ENCODE measurements at places on chromosomes 5 and 9.
A peak's percentile ranks its signal among the peaks of the same experiment; 100 is the strongest.

- DNase-seq = no peak
These were observed 759.7 kb downstream of the BRINP1 start for GRCh38 chr9:118609355-118610044.

GRCh38 chr9:94900222-94901018 lies 173.9 kb downstream of the AOPEP start:
- DNase-seq = no peak

DNA sequence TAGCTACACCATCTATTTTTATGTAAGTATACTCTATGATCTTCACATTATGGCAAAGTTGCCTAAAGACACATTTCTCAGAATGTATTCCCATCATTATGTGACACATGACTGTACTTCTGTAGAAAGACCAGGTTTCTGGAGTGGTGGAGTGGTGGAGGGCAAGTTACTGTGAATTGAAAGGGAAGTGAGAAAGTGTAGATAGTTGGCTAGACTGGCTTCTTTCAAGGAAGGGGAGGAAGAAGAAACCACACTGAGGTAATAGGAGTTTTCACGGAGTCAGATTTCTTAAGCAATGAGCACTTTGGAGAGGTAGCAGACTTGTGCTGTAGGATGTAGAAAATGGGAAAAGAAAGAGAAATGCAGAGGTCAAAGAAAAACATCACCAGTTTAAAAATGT lies 50.9 kb upstream of the EQTN start:
- DNase-seq = no peak

GRCh38 chr9:98538626-98539031 lies 170.1 kb downstream of the GABBR2 start:
- DNase-seq = no peak

DNA sequence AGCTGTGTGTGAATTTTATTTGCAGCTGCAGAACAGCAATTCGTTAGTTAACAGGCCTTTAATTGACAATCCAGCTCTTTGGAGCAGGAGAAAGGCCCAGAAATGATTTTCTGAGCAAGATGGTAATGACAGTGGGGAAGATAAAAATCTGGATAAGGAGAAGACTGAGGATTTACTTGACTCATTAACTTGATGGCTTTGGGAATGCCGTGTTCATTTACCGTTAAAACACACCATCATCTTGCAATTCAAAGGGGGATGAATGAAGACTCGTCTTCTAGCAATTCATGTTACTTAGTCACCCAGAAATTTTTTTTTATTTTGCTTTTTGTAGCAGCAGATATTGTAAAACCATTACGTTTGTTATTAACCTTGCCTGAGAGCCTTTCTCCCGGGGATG lies 52.0 kb downstream of the PTTG1 start:
- no peak for DNase-seq

DNA sequence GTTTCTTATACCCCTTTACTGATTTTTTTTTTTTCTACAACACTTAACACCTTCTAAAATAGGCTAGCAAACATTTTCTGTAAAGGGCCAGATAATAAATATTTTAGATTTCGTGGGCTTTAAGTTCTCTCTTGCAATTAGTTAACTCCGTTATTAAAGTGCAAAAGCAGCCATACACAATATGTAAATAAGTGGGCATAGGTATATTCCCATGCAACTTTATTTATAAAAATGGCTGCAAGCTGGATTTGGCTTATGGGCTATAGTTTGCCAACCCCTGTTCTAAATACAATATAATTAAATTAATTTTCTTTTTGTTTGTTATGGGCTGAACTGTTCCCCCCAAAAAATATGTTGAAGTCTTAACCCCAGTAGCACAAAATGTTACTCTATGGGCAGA lies 10.8 kb downstream of the IL6ST start:
- DNase-seq = no peak

- DNase-seq = no peak
These were observed 84.0 kb upstream of the NEURL1B start for GRCh38 chr5:172556971-172557461.

GRCh38 chr9:95574866-95575553 lies 58.2 kb upstream of the PTCH1 start:
- DNase-seq = no peak

DNA sequence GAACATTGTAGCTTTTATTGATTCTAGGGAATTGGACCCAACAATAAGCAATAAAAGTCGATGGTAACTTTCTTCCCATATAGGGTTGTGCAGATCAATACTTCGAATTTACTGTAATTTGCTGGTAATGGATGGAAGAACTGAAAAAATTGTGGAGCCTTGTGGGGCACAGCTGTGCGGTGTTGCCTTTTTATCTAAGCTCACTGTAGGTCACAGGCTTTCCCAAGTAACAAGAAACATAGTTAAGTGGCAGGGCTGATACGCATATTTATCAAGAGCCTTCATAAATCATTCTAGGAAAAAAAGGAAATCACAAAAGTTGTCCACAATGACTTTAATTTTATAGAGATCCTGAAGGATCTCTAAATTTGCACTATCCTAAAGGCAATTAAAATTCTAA lies 292.9 kb downstream of the MAST4 start:
- no peak for DNase-seq

DNA sequence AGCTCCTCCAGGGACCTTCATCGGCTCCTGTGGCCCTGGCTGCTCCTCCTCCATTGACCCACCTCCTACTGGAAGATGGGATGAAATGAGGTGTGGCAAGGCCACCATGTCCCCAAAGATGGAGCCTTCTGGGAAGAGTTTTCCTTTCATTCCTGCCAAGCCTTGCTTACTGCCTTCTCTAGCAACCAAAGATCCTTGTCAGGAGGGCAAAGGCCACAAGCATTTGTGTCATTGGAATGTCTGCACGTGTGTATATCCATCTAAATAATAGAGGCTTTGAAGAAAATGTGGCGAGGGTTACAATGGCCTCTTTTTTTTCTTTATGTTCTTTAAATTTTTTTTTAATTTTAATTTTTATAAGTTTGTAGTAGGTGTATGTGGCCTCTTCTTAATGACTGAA lies 313.6 kb downstream of the ARHGEF28 start:
- no peak for DNase-seq

GRCh38 chr5:88690409-88691229 lies 192.4 kb downstream of the MEF2C start:
- peak; percentile 18 for DNase-seq

- DNase-seq = no peak
These were observed 140.3 kb downstream of the GNAQ start for GRCh38 chr9:77891128-77891800.

GRCh38 chr9:95516734-95517558 lies at the start of gene PTCH1:
PTCH1 (minus strand) TSS chr9:95516971.
- no peak for DNase-seq

DNA sequence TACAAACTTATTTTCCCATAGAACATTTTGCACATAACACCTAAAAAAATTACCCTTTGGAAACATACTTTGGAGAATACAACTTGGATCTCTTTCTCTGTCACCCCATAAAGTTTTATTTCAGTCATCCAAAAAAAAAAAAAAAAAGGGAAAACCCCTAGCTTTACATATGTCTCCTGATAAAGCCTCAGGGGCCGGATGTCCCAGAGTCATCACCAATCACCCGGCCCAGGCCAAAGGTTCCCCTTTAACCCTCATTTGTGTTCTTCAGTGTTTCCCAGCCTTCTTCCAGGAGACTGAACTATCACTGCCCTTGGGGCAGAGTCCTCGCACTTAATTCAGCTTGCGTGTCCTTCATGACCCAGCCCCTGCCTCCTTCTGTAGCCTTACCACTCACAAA lies 28.8 kb downstream of the ANXA6 start:
- no peak for DNase-seq

- DNase-seq = no peak
These were observed 50.7 kb downstream of the ICE1 start for GRCh38 chr5:5473226-5473625.

GRCh38 chr5:158165647-158166046 lies 306.7 kb upstream of the CLINT1 start:
- no peak for DNase-seq

GRCh38 chr9:87556821-87557220 lies 59.2 kb downstream of the DAPK1 start:
- DNase-seq = no peak

DNA sequence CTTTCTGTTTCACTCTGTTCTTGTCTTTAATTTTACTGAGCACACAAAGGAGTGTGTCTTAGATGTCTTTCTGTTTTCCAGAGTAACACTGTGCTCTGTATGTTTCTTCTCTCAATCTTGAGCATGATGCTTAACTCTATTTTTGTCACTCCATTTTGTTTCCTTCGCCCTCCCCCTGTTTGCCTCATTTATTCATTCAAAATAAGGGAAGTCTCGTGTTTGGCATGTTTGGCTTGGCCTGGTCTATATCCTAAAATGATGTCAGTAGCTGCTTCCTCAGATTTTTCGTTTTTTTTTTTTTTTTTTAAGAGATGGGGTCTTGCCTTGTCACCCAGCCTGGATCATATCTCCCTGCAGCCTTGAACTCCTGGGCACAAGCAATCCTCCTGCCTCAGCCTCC lies 22.0 kb downstream of the ZNF618 start:
- DNase-seq = no peak

DNA sequence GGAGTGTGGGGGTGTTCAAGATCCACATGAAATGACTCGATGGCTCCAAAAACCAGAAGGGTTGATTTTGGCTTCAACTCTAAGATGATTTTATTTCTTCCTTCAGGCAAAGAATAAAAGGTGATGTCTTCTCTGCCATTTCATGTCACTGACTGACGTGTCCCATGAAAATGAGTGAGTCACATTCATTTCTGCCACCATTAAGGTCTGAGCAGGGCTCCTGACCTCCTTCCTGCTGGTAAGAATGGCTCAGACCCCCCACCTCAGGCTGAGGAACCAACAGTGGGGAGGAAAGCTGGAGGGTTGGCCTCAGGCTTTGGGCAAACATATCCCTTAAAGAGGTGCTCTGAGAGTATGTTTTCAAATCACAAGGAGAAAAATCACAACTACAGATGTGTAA lies 53.9 kb upstream of the ZNF354A start:
- DNase-seq = no peak

DNA sequence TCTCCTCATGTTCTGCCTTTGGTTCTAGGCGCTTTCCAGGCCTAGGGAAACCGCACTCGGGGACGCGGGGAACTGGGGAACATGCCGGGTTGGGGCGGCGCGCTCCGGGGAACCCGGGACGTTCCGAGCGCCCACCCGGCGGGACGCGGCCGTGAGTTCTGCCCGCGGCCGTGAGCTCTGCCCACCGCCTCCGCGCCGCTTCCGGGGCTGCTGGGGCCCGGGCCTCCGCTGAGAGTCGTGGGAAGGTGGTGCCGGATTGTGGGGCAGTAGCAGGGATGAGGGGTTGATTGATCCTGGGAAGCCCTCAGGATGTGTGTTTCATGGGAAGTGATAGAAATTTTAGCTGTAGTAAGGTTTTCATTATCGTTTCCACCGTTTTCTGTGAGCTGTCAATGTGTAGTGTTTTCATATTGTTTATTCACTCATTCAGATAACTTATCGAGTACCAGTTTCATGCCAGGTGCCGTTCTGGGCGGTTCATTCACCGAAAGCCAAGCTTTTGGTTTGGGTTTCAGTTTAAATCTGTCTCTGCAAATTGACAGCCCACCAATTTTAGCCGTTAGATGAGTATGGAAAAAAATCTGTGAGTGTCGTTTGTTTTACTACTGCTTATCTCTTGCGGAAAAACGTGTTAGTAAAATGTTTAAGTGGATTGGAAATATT lies 657 bp downstream of the MTRR start:
- no peak for DNase-seq
